ENCODE measurements at places on chromosomes 4 and X.

GRCh38 chr4:31974490-31975002 lies 1254.4 kb downstream of the PCDH7 start:
- DNase-seq = no peak

GRCh38 chr4:129998436-129999150 lies 902.6 kb downstream of the C4orf33 start:
- no peak for DNase-seq

- DNase-seq = no peak
Measured at GRCh38 chrX:100654261-100654660, 10.3 kb downstream of the SRPX2 start.

DNA sequence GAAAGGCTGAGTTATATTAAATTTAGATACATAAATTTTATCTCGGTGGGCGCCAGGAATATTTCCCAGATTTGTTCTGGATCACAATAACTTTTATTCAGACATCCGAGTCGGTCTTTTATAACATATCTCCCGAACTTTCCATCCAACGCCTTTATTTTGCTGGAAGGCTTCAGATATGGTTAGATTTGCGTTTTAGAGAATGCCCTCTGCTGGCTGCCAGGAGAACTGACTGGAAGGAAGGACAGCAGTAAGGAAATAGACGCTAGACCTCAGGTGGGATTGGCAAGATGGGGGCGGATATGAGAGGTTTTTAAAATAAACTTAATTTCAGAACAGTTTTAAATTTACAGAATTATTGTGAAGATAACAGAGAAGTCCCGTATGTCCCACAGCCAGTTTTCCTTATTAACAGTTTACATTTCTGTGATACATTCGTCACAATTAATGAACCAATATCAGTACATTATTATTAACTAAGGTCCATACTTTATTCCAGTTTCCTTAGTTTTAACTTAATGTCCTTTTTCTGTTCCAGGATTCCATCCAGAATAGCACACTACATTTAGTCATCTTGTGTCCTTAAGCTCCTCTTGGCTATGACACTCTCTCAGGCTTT lies 4.6 kb upstream of the KANTR start:
- no peak for DNase-seq

DNA sequence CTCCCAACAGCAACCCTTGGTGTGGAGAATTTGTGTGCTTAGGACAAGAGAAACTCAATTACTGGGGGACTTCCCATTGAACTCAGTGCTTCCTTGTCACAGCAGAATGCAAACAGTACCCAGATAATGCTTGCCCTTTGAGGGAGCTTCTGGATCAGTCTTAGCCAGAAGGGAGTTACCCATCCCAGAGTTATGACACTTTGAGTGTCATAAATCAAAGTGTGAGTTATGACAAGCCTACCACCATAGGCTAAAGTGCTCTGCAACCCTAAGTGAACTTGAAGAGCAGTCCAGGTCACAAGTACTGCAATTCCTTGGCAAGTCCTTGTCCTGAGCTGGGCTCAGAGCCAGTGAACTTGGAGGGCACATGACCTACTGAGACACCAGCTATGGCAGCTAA lies 1513.9 kb upstream of the PCDH10 start:
- DNase-seq = no peak

DNA sequence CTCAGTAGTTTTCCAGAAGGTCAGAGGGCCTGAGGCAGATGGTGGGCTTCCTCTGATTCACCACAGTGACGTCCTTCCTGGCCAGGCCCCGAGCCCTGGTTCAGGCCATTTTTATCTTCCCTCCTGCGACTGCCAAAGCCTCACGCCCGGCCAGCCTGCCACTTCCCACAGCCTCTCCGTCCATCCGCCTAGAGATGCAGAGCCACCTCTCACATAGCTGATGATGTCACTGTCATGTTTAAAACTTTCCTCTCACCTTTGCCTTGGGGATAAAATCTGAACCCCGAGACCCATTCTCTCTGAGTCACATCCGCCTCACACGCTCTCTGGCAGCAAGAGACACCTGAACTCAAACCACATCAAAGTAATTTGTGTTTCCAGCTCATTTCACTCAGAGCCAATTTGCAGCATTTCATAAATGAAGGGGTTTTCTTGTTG lies 175.3 kb downstream of the QDPR start:
- DNase-seq = peak; percentile 63
